Stimulated activated CD8-positive, alpha-beta memory T cell treated with anti-CD3 and anti-CD28 coated beads, Interleukin-4, amount 100 ng/mL, for 4 hours (primary cell): ENCODE measurements at places on chromosomes 11 and 22.

DNA sequence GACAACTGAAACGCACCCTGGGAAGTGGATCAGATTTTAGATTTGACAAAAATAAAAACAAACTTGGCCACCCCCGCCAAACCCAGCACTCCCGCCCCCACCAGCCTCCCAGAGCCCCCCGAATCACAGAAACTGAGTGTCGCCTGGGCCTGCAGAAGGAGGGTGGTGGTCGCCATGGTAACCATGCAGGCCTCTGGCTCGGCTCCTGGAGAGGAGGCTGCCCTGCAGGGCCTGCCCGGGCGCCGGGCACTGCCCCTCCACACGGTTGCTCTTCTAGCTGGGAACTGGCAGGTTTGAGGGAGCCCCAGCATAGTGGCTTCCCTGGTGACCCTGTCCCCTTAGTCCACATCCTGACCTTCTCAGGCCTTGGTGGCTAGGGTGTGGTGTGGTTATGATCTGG lies 19.3 kb downstream of the CACNA1I start:
- DNase-seq, result no peak

DNA sequence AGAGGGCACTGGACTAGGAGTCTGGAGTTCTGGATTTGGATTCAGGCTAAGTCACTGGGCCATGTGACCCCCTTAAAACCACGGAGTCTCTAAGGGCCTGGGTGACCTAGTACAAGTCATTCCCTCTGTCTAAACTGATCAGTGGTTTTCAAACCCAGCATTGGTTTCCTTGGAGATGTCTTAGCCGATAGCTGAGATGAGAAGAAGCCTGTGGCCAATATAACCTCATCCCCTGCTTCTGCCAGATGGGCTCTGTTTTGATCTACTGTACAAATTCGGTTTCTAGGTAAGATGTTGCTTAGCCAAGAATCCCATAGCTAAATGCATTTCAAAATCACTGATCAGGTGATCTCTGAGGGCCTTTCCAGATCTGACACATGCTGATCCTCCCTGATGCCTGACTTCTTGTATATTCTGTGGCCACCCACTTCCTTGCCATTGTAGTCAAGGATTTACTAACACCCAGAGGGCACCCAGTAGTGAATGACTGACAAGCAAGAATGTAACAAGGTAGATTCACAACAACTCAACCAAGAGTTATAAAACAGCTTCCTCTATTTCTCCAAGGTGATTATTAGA lies 53.1 kb downstream of the GALNT18 start:
- no peak for DNase-seq

GRCh38 chr22:27134315-27134701 lies 476.9 kb downstream of the MIAT start:
- DNase-seq, result no peak

GRCh38 chr11:1546536-1547466 lies 25.3 kb downstream of the DUSP8 start:
- no peak for DNase-seq

DNA sequence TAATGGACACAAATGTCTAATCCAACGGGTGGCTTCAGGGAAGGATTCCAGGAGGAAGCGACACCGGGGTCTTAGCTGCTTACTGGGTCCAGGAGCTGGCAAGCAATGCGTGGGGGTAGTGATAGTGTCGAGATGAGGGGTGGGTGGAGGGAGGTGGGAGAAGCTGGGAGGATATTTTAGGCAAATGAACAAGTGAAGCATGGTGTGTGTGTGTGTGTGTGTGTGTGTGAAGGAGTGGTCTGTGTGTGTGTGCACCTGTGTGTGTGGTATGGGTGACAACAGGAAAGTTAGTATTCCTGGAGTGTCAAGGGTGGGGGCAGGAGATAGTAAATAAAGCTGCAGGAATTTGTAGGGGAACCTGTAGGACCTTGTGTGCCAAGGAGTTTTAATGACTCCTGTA lies 126.9 kb upstream of the ZBED5 start:
- DNase-seq, result no peak

- DNase-seq, result no peak
Measured at GRCh38 chr11:65879617-65880016, at the start of gene CTSW. Gene CTSW, plus strand, starts transcription at chr11:65879837. Its CDS starts 18 bp downstream, at chr11:65879855.

DNA sequence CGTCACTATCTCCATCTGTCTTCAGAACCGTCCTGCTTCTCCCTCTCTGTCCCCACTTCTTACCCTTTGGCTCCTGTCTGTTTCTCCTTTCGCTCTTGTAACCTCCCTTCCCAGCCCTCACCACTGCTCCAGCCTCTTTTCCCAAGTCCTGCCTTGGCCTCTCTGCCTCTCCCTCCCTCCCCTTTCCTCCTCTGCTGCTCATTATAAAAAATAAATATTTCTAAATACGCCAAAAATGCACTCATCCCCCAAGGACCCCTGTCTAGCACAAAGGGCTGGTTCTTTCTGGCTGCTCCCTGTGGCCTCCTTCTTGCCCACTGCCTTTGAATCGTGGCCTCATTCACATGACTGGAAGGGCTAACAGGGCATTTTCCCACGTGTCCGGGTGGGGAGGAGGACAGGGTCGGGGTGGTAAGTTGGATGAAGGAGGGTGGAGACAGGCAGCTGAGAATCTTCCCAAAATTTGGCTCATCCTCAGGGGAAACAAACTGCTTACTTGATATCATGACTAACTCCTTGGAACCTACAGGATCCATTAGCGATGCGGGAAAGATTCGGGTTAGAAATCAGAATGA lies 26.4 kb upstream of the OAF start:
- DNase-seq, result no peak

- no peak for DNase-seq
Measured at GRCh38 chr11:34207487-34208180, 102.2 kb downstream of the NAT10 start.

GRCh38 chr11:68581439-68581838 lies 102.9 kb upstream of the GAL start:
- DNase-seq, result no peak

- DNase-seq, result no peak
Measured at GRCh38 chr22:20125201-20126174, 6.1 kb upstream of the ZDHHC8 start.

GRCh38 chr11:133024301-133024700 lies 508.0 kb downstream of the OPCML start:
- DNase-seq, result no peak

DNA sequence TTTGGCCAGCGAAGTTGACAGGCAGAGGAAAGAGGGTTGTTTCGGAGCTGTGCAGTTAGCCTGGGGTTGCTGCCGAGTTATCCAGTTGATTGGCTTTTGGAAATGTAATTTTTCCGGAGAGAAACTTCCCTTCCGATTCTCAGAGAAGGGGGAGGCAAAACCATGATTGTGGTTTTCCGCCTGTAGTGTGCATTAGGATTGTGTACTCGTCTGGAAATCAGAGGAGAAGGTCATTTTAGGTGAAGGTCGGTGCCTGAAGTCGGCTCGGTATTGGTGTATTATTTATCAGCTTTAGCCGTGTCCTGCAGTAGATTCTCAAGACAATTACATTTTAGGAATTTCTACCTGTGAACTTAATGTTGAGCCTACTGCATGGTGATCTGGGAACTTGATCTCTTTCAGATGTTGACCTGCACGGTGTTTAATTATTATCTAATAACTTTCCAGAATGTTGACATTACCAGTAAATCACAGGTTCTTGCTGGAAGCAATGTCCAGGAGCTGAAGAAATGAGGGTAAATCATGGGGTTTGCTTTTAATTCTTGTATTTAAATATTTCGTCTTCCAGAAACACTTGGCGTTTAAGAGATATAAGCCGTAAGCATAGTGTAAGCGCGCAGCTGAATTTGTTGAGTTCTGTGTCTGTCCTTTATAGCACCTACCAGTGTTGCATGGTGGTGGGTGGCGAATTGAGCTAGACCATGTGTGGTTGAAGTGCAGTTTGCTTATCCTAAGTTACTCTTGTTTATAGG lies 1.3 kb downstream of the ARHGEF12 start:
- DNase-seq, result no peak

GRCh38 chr11:80822308-80822707 lies 1381.5 kb upstream of the TENM4 start:
- no peak for DNase-seq

DNA sequence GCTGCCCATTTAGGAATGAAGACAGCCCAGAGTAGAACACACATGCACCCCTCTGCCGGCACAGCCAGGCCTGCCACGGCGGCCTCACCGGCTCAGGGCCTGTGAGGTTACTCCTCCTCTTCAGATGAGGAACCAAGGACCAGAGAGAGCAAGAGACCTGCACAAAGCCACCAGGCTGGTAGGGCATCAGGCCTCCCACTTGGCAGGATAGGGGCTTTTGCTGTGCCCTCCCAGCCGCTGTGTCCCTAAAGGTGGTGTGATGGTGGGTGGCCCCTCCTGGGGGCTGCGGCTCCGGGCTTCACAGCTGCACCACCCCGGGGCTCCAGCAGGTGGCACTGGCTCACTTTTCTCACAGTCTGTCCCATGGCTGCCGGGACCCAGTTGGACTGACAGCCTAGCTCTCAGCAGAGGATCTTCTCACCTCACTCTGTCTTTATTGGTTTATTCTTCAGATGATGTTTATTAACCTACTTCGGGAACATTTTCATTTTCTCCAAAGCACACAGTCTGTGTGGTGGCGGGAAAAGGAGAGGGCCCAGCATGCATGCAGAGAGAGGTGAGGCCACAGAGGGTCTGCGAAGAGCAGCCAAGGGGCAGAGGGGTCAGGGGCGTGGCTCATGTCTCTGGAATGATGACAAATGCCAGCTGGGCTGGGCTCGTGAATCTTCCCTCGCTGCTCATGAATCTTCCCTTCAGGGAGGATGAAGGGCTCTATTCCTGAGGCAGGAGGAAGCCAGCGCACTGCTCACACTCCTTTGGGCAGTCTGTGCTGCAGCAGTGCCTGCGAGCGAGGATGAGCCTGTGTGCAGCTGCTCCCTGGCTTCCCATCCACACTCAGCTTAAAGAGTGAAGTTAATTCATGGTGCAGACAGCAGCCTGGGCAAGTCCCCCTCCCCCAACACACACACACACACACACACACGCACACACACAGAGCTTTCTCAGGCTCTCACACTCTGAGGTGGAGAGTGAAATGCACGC lies 101.1 kb upstream of the PITPNB start:
- DNase-seq, result peak; percentile 28

DNA sequence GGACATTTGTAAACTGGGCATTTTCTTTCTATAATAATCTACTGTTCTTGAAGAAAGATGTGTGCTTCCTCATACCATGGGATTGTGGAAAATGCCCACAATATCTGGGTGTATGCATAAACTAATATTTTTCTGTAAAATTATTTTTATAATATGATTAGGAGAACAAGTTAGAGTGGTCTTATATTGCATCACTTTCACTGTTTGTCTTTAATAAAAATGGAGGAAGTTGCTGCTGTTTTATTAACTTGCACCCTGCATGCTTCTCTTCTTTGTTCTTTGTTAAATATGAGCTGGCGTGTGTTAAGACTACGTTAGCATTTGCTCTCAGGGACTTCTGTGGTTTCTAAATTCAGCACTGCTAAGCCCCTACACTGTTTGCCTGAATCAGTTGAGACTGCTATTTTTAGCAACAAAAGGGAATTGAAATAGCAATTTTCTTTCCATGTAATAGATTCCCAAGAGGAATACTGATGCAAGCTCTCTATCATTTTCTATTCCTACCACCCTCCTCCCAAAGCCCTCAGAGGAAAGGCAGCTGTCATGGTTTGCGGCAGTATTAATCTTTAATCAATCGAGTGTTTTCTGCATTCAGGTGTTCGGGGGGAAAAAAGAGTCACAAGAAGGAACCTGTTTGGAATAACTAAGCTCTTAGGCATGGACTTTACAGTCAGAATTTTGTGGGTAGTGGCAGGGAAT lies 56.1 kb downstream of the HSD17B12 start:
- no peak for DNase-seq

DNA sequence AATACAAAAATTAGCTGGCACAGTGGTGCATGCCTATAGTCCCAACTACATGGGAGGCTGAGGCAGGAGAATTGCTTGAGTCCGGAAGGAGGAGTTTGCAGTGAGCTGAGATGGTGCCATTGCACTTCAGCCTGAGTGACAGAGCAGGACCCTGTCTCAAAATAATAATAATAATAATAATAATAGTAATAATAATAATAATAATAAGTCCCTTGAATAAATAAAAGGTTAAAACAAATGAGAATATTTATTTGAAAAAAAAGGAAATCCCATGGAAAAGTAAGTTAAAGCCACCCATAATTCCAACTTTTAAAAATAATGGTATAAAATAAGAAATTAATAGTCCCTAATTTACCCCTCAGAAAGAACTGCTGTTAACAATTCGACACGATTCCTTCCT lies 10.0 kb upstream of the NAV2 start:
- DNase-seq, result no peak

GRCh38 chr11:70595016-70595415 lies 196.7 kb downstream of the CTTN start:
- DNase-seq, result no peak

DNA sequence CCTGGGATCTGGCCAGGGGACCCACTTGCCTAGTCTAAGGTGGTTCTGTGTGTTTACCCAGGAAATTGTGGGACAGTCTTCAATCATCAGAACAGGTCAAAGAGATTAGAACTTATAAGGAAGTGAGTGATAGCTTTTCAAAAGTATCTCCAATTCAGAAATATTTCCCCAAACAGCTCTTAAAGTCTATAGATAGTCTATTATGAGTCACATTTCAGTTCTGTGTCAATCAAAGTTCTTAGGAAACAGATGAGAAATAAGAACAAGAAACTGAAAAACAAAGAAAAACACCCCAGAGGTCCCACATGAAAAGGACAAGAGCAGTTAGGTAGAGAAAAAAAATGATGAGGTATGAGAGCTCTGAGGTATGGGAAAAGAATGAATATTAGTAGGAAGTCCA lies 381.4 kb upstream of the MPPED2 start:
- no peak for DNase-seq

GRCh38 chr11:69666752-69667536 lies 8.2 kb downstream of the LTO1 start:
- DNase-seq, result no peak

- DNase-seq, result no peak
Measured at GRCh38 chr22:50529897-50530579, at the start of gene TYMP. Gene TYMP, minus strand, starts transcription at chr22:50530012. Its CDS starts 303 bp downstream, at chr22:50529709.

DNA sequence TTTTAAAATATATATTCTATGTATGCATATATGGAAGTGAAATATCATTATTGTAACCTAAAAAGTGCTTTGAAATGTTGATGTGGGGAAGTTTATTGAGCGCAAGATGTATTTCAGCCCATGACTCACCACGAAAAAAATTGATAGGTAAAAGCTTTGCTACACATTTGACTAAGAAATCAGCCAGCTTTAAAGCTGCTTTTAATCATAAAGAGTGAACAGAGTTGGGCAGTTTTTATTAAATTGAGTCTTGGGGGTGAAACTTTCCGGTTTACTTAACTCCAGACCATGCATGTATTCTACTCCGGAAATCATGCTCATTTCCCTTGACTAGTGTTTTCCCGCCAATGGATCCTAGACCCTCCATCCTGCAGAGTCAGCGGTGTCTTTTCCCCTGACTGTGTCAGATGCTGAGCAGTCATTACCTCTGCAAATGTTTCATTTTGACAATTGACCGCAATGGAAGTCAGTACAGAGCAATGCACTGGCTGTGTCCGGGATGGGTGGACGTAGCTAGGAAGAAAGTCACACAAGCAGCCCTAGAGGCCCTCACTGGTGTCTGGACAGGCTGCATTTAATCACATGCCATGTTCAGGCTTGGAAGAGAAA lies 47.2 kb upstream of the MPEG1 start:
- no peak for DNase-seq

- no peak for DNase-seq
Measured at GRCh38 chr11:6350043-6350442, 29.7 kb upstream of the CAVIN3 start.

- DNase-seq, result no peak
Measured at GRCh38 chr11:4025248-4025966, 69.2 kb upstream of the RRM1 start.
